ENCODE measurements at places on chromosomes 2 and 18.
A peak's percentile ranks its signal among the peaks of the same experiment; 100 is the strongest.

- DNase-seq, result no peak
These were observed 35.1 kb downstream of the ACKR3 start for GRCh38 chr2:236604575-236605344.

GRCh38 chr2:7119132-7119835 lies 202.1 kb downstream of the RNF144A start:
- DNase-seq, result peak; percentile 21

- no peak for DNase-seq
These were observed 48.3 kb upstream of the PLA2R1 start for GRCh38 chr2:160110674-160111239.

DNA sequence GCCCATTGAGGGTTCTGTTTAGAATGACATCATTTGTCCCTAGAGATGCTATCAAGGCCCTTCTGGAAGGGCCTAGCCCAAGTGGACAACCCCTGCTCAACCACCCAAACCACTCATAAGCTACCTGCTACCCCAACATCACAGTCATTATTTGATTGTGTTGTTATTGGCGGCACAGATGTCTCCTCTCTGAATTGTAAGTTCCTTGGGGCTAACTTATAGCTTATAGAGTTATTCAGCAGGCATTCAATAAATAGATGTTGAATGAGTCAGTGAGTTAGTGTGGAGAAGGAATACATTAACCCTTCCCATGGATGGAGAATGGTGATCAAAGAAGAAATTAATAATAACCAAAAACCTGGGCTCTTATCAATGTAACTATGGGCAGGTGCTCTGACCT lies 80.0 kb downstream of the ACAA2 start:
- no peak for DNase-seq

GRCh38 chr2:30897539-30897938 lies 90.3 kb upstream of the CAPN13 start:
- DNase-seq, result no peak

- DNase-seq, result no peak
These were observed 21.9 kb upstream of the MCFD2 start for GRCh38 chr2:46937471-46937901.

DNA sequence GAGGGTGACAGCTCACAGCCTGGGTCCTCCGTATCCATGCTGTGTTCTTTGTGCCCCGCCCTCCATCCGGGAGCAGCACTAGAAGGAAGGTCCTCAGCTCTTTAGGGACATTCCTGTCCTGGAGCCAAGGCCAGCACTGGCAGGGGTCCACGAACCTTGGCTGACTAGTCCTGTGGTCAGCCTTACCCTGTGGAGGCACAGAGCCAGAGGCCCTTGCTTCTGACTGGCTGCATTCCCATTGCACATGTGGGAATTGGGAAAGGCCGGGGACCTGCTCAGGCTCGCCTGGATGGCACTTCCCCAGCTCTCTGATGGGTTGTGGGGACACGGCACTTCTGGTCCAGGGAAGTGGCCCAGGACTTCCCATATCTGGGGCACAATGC lies 24.9 kb upstream of the RHOB start:
- no peak for DNase-seq

DNA sequence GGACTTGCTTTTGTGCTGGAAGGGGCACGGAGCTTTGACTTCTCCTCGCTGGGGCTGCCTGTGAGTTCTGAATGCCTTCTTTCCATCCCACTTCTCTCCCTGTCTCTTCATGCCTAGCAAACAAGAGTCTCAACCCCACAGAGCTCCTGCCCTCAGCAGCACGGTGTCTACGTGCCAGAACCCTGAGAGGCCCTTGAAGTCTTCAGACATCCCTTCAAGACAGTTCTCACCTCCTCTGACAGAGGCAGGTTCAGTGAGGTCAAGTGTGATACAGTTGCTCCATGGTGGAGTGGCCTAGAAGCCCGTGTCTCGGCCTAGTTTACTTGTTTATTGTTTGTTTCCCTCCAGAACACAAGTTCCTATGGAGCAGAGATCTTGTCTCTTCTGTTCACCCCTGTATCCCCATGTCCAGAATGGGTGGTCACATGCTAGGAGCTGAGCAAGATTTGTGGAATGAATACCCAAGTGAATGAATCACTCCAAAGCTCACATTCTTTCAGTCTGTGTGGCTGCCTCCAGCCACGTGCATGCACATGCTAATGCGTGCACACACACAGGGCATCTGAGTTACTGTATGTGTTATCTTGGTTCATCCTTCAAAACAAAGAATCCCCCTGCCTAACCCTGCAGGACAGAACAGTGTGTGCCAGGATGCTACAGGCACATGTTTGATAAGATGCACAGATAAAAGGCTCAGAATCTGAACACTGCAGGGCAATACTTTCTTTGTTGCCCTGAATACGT lies 391.6 kb downstream of the NBAS start:
- DNase-seq, result peak; percentile 77

DNA sequence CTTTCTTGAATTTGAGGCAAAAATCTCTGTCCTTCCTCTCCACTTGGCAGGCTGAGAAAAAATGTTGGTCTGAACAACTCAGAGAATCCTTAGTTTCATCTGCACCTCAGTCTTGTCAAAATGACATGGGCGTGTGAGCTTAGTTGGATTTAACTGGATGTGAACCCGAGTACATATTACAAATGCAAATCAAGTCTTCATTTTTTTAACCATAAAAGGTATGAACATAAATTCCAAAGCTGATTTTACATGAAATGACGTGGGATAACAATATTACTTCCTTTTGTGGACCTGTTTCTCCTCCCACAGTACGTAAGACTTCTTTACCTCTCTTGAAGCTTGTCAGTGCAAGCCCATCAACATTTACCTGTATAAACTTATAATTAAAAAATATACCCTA lies 32.6 kb upstream of the RND3 start:
- no peak for DNase-seq

GRCh38 chr18:48831113-48831759 lies 119.5 kb downstream of the SMAD7 start:
- DNase-seq, result no peak

GRCh38 chr2:166882851-166883250 lies 5.4 kb upstream of the XIRP2 start:
- peak; percentile 7 for DNase-seq

- no peak for DNase-seq
These were observed 232.8 kb downstream of the DYM start for GRCh38 chr18:49227441-49228165.

DNA sequence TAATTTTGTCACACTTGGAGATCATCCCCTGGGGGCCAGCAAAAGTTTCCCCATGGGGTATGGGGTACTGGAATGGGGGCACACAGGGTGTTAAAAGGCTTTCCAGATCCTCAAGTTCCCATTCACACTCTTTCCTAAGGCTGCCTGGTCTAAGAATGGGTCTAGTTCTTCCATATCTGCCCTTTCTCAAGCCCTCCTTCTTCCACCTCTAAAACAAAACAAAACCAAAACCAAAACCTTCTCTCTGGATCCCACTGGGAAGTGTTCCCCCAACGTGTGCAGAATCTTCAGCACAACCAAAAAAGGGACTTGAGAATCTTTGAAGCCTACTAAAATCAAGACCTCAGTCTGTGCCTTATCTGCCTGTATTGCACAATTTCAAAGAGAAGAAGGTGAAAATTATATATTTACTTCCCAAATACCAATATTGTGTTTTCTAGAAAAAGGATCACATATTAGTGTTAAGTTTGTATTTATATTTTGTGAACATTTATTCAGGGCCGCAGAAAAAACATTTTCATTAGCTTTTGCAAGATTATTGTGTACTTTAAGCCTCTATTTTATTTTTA lies 207.2 kb upstream of the TCF4 start:
- DNase-seq, result no peak

DNA sequence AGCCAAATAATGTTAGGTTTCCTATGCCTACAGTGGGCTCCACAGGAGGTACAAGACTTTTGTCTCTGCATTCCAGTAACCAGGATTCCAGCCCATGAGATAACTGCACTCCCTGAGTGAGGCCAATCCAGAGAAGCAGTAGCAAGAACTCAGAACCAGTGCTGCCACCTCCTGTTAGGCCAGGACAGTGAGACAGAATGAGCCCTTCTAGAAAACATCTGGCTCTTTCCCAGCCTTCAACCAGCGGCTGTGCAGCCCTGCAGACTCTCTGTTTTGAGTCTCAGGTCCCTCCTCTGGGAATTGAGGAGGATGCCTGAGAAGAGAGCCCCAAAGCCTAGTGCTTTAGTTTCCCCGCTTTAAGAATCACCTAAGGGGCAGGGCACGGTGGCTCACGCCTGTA lies 44.2 kb downstream of the ARID5A start:
- no peak for DNase-seq

DNA sequence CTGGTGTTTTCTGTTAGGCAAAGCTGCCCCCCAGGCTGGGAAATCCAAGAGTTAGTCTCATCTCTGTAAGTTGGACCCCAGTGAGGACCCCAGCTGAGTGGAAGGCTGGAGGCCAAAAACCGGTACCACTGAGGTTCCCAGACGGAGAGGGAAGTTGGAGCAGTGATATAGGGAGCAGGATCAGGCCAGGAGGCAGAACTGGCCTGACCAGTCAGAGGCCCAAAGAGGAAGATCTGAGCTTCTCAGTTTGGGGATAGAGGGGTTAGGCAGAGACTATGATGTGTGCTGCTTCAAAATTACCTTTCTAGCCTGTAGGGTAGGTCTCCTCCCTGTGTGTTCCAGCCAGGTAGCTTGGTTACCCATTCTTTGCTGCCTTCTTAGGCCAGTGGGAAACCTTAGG lies 4.6 kb upstream of the RNF181 start:
- DNase-seq, result no peak

- DNase-seq, result no peak
These were observed 3.7 kb upstream of the MTCL1 start for GRCh38 chr18:8701546-8702118.

- DNase-seq, result no peak
These were observed 11.8 kb downstream of the IL36G start for GRCh38 chr2:112989611-112990010.

DNA sequence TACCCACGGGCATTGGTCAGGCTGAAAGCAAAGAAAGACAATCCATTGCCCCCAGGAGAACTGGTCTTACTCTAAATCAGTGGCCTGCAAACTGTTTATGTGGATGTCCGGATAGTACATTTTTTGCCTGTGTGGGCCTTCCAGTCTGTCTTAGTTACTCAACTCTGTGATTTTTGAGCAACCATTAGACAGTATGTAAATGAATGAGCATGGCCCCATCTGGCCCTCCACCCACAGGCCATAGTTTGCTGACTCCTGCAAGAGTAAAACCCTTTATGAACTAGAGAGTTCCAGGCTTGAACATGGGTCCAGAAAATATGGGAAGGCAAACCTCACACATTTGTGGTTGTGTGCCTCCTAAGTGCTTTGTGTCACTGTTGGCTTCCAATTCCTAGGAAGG lies 55.7 kb upstream of the CYP1B1 start:
- no peak for DNase-seq

GRCh38 chr18:69032009-69032408 lies 234.1 kb downstream of the CCDC102B start:
- DNase-seq, result no peak

DNA sequence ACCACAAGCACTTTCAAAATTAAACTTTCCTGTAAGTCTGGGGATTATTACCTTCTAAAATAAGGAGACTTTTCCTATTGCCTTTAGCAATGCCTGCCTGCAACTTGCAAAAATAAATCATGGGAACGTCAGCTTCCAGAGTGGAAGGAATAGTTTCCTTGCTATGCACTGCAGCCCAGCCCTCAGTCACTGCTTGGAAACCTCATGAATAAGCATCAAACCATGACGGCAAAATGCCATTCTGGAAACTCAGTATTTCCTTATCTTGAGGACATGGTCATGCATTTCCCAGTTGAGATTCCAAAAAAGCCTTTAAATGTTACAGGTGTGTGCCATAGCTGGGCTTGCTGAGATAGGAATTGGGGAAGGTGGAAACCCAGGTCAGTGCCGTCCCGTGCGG lies 84.2 kb upstream of the OTOS start:
- DNase-seq, result no peak

- no peak for DNase-seq
These were observed 52.8 kb upstream of the OTOF start for GRCh38 chr2:26530696-26531095.

DNA sequence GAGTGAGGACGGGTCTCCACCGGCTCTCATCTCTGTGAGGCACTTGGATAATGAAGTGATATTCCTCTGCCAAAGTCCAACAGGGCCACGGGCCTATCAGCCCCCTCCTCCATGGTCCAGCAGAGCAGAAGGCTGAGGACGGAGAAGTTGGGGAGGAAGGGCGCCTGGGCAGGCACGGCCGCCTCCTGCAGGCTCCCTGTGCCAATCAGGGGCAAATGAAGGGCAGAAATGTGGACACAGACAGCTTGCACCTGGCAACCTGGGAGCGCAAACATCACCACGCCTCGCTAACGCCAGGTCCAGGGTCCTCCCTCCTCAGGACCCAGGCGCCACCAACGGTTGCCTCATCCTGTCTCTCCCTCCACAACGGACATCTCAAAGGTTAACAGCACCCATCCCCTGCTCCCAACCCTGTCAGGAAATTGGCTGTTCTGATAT lies 24.3 kb downstream of the SMAD7 start:
- no peak for DNase-seq

DNA sequence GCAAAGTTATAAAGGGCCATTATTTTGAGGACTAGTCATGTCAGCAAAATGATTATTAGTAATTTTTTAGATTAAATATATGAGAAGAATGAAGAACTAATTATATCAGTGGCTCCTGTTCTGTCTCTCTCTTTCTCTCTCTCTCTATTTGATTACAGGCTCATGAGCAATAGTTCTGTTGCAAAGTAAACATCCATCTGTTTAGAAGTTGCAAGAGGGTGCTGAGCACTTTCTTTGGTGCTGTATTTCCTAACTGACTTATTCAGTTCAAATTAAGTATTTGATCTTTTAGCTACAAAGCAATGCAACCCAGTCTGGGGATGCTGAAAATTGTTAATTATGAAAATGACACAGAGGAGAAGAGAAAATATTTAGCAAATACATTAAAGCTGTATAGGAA lies 408.1 kb upstream of the UBE2E3 start:
- no peak for DNase-seq

GRCh38 chr2:239778861-239779558 lies 246.1 kb downstream of the NDUFA10 start:
- DNase-seq, result no peak

DNA sequence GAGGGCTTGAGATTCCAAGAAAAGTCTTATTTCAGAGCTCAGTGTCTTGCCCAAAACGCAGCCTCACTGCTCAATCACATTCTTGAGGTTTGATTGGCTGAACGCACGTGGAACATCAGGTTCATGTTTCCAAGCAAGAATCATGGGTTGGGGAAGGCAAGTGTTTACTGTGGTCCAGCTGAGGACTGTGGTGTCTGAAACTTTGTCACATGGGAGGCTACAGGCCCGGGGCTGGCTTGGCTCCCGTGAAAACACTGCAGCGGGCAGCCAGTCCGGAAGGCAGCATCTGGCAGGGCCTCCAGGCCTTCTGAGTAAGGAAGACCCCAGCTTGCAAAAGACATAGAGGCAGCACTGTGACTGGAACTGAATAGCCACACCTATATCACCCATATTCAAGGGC lies 84.7 kb downstream of the POLR1A start:
- DNase-seq, result no peak

GRCh38 chr2:111046670-111047069 lies 74.0 kb upstream of the BCL2L11 start:
- no peak for DNase-seq

- no peak for DNase-seq
These were observed 74.0 kb downstream of the MEX3C start for GRCh38 chr18:51123481-51123880.

GRCh38 chr2:109006971-109007370 lies 18.0 kb upstream of the EDAR start:
- no peak for DNase-seq

GRCh38 chr2:201471732-201472393 lies 20.3 kb downstream of the STRADB start:
- DNase-seq, result no peak
